HCEC 1CT (cell line): ENCODE measurements at places on chromosomes 13 and 19.
A peak's percentile ranks its signal among the peaks of the same experiment; 100 is the strongest.

- DNase-seq = peak; percentile 23
These were observed 117.9 kb downstream of the STOML3 start for GRCh38 chr13:38872693-38873092.

GRCh38 chr19:11164879-11165406 lies 9.4 kb upstream of the SPC24 start:
- no peak for DNase-seq

DNA sequence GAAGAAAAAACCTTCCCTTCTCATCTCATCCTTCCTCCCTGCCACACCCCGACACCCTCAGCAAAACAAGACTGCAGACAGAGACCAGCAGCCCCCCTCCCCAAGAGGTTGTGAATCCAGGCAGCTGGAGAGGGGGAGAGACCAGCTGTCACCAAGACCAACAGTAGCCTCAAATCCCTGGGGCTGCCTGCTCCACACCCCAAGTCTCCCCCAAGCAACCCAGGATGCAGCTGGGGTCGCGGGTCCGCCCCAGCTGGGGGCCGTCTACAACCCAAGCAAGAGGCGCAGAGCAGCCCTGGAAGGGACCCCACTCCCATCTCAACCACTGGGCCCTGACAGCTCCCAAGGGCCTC lies 7.1 kb downstream of the KLF16 start:
- DNase-seq = no peak

DNA sequence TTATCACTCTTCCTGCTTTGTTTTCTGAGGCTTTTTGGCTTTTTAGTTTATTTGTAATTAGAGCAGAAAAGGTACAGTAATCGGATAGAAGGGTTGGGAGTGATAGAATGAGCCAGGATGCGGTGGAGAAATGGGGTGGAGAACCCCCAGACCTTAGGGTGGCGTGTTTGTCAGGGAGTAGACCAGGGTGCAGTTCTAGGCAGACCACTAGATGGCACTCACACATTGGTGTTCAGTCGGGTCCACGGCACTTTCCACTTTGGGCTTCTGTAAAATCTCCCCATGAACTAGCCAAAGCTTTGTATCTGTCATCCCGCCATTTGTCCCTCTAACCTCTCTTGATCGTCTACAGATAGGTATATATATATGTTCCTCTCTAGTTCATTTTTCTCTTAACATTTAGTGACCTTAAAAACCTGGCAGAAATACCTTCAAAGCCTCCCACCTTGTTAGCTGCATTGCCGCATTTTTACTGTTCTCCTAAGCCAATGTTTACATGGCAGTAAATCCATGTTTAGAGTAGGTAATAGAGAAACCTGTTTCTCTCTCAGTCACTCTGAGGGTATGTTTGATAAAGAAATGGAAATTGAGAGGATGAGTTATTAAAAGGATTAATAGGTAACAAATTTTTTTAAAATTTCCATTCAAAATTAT lies 154.9 kb downstream of the TM9SF2 start:
- DNase-seq = peak; percentile 61

- no peak for DNase-seq
These were observed 16.9 kb upstream of the ZNF541 start for GRCh38 chr19:47589824-47590223.
